ENCODE measurements at places on chromosomes 6 and 20. TPM values are rescaled to one million over a fixed set of nuclear protein-coding genes. Genes with fewer than 3 reads are reported as not detected.

- no peaks in the 10 kb centered on the region for H3K27me3 ChIP-seq
- H3K36me3 ChIP-seq: peaks cover 7% of the 10 kb centered on the region
- DNase-seq: peak; percentile 84
- H3K4me1 ChIP-seq: no peaks in the 10 kb centered on the region
These were observed 1.0 kb upstream of the PCIF1 start for GRCh38 chr20:45933266-45934045.

DNA sequence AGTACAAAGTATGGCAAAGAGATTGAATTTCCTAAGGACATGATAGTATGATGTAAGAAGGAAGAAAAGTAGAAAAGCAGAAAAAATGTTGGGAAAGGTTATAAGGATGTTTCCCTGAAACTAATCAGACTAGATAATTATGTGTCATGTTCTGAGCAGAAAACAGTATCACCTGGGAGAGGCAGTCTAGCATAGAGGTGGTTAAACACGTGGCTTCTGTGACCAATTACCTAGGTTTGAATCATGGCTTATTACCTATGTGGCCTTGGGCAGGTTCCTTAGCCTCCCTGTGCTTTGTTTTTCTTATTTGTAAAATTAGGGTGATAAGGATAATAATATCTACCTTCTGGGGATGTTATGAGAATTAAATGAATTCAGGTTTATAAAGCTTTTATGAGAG lies 38.0 kb downstream of the SCGN start:
- H3K4me1 ChIP-seq: no peaks in the 10 kb centered on the region
- H3K36me3 ChIP-seq: no peaks in the 10 kb centered on the region

DNA sequence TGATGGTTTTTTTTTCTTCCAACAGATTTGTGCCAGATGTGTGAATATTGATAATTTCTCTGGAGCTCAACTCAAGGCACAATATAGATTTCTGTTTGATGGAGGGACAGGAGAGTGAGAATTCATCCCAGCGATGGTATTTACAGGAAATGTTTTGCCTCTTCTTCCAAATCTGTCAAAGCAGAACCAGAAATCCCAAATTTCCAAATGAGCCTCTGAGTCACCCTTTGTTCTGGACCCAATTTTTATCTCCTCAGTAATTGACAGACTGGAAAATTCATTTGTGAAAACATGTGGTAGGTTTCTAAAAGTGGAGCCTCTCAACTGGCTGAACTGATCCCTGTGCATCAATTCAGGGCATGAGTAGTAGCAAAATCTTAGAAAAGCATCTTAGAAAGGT lies 223.2 kb upstream of the TSHZ2 start:
- H3K4me1 ChIP-seq: no peaks in the 10 kb centered on the region
- no peak overlapping the region for H3K27ac ChIP-seq
- H3K27me3 ChIP-seq: no peaks in the 10 kb centered on the region
- no peaks in the 10 kb centered on the region for H3K36me3 ChIP-seq

- no peaks in the 10 kb centered on the region for H3K4me1 ChIP-seq
- DNase-seq: no peak
- no peaks in the 10 kb centered on the region for H3K27me3 ChIP-seq
These were observed 10.5 kb downstream of the MTG2 start for GRCh38 chr20:62193079-62194025.

DNA sequence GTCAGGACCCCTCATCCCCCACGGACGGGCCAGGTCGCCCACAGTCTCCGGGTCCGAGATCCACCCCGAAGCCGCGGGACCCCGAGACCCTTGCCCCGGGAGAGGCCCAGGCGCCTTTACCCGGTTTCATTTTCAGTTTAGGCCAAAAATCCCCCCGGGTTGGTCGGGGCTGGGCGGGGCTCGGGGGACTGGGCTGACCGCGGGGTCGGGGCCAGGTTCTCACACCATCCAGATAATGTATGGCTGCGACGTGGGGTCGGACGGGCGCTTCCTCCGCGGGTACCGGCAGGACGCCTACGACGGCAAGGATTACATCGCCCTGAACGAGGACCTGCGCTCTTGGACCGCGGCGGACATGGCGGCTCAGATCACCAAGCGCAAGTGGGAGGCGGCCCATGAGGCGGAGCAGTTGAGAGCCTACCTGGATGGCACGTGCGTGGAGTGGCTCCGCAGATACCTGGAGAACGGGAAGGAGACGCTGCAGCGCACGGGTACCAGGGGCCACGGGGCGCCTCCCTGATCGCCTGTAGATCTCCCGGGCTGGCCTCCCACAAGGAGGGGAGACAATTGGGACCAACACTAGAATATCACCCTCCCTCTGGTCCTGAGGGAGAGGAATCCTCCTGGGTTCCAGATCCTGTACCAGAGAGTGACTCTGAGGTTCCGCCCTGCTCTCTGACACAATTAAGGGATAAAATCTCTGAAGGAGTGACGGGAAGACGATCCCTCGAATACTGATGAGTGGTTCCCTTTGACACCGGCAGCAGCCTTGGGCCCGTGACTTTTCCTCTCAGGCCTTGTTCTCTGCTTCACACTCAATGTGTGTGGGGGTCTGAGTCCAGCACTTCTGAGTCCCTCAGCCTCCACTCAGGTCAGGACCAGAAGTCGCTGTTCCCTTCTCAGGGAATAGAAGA lies 978 bp downstream of the HLA-A start:
- peaks cover 6% of the 10 kb centered on the region for H3K36me3 ChIP-seq
- peaks cover 5% of the 10 kb centered on the region for H3K4me1 ChIP-seq
- H3K4me3 ChIP-seq: no peak overlapping the region
- peak overlapping the region; percentile 92 for H3K27ac ChIP-seq
- DNase-seq: peak; percentile 45
- no peaks in the 10 kb centered on the region for H3K27me3 ChIP-seq

DNA sequence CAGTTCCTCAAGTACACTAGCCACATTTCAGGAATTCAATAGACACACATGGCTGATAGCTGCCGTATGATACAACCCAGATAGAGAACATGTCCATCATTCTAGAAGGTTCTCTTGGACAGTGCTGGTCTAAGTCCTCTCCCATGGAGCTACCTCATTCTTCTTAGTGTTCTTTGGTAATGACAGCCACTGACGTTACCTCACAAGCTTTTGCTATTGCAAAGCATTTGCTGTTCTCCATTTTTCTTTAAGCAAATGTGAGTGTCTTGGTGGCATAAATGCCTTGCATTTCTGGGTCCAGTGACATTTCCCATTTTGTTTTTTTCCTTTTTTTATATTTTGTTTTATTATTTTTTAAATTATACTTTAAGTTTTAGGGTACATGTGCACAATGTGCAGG lies 8.3 kb upstream of the CEBPB start:
- H3K27me3 ChIP-seq: no peaks in the 10 kb centered on the region
- no peaks in the 10 kb centered on the region for H3K36me3 ChIP-seq
- no peak for DNase-seq
- H3K4me1 ChIP-seq: no peaks in the 10 kb centered on the region
- H3K27ac ChIP-seq: no peak overlapping the region

DNA sequence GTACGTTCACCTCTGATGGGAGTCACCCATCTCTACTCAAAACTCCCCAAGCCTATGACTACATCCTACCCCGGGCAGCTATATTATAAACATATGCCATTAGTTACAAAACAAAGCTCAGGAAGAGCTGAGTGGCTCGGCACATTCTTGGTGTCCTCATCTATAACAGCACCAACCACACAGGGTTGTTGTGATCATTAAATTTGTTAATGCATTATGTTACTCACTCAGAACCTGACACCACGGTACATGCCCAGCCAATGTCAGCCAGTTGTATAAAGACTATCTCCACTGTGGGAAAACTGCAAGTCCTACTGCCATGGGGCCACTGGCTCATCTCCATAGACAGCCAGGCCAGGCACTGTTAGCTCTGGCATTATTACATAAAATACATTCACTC lies 7.7 kb downstream of the CDK5RAP1 start:
- H3K36me3 ChIP-seq: peaks cover 5% of the 10 kb centered on the region
- no peak for DNase-seq
- H3K4me1 ChIP-seq: no peaks in the 10 kb centered on the region
- no peak overlapping the region for H3K4me3 ChIP-seq
- H3K27me3 ChIP-seq: no peaks in the 10 kb centered on the region

DNA sequence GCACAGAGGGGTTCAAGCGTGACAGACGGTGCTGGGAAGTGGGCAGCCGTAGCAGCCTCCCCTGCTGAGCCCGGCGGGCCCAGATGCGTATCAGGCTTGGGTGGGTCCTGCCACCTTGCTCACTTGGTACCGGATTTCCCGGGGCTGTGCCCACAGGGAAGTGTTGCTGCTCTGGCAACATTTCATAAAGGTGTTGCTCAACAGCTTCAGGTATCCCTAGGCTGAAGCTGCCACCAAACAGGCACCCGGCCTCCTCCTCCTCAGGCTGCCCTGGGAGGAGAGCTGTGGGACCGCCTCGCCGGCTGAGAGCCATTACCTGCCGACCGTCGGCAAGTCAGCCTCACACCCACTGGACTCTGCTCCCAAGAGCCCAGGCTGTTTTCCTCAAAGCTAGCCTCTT lies 11.5 kb downstream of the PSMG4 start:
- H3K27me3 ChIP-seq: no peaks in the 10 kb centered on the region
- H3K27ac ChIP-seq: no peak overlapping the region
- DNase-seq: no peak
- no peaks in the 10 kb centered on the region for H3K4me1 ChIP-seq
- H3K4me3 ChIP-seq: no peak overlapping the region
- no peaks in the 10 kb centered on the region for H3K36me3 ChIP-seq

- H3K27ac ChIP-seq: no peak overlapping the region
- H3K27me3 ChIP-seq: no peaks in the 10 kb centered on the region
- peak; percentile 47 for DNase-seq
- no peaks in the 10 kb centered on the region for H3K36me3 ChIP-seq
- H3K4me3 ChIP-seq: no peak overlapping the region
- H3K4me1 ChIP-seq: no peaks in the 10 kb centered on the region
These were observed 250.8 kb downstream of the SMOC2 start for GRCh38 chr6:168691774-168692173.

DNA sequence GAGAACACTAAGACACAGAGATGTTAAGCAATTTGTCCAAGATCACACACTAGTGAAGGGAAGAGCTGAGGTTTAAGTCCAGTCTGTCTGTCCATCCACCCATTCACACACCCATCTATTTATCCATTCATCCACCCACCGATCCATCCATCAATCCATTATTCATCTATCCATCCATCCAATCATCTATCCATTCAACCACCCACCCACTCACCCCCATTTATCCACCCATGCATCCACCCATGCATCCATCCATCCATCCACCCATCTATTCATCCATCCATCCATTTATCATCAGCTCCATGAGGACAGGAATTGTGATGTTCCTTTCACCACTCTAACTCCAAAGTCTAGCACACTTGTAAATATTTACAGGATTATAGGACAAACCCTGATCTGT lies 242.3 kb upstream of the PMEPA1 start:
- no peak overlapping the region for H3K27ac ChIP-seq
- H3K4me1 ChIP-seq: no peaks in the 10 kb centered on the region
- H3K27me3 ChIP-seq: no peaks in the 10 kb centered on the region
- H3K36me3 ChIP-seq: no peaks in the 10 kb centered on the region
- no peak overlapping the region for H3K4me3 ChIP-seq

GRCh38 chr6:24069526-24069925 lies 56.5 kb upstream of the NRSN1 start:
- DNase-seq: no peak
- H3K36me3 ChIP-seq: no peaks in the 10 kb centered on the region
- H3K4me3 ChIP-seq: no peak overlapping the region
- no peak overlapping the region for H3K27ac ChIP-seq
- no peaks in the 10 kb centered on the region for H3K4me1 ChIP-seq
- H3K27me3 ChIP-seq: no peaks in the 10 kb centered on the region

EMILIN3 gene
- total RNA-seq: 0.50 TPM

RSPO4 gene
- total RNA-seq: 0.13 TPM

XKR7 gene
- 0.06 TPM for total RNA-seq

SIM1 gene
- total RNA-seq: 31.8 TPM

FYN gene
- 52.4 TPM for total RNA-seq

All from kidney (tissue), 22 donors.